ENCODE measurements at places on chromosomes 5 and 9.

- DNase-seq = no peak
These were observed 45.6 kb upstream of the SLC44A1 start for GRCh38 chr9:105198865-105199264.

DNA sequence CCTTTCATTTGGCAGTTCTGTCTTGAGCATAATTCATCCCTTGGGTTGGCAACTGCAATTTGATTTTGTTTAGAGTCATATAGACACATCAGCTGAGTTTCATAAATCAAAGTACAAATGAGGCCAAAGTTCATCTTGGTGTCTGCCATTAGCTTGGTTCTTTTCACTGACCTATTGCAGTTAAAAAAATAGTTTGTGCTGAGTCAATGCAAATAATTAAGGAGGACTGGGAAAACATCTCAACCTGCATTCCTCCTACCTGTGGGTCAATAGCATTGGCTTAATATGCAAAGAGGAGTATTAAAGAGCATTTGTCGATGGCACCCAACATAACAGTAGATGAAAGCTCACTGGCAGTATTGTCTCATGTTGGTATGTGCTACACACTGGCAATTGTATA, 1.6 kb downstream of the PKD2L2 start:
- DNase-seq = no peak

GRCh38 chr5:16664368-16664767, 47.6 kb upstream of the RETREG1 start:
- DNase-seq = no peak

- DNase-seq = no peak
These were observed 81.2 kb upstream of the CCDC112 start for GRCh38 chr5:115377468-115378217.

GRCh38 chr9:128504485-128505413, at the start of gene GLE1:
GLE1 (plus strand) TSS chr9:128504719; CDS start chr9:128504806, 87 bp downstream.
- DNase-seq = peak; percentile 98

DNA sequence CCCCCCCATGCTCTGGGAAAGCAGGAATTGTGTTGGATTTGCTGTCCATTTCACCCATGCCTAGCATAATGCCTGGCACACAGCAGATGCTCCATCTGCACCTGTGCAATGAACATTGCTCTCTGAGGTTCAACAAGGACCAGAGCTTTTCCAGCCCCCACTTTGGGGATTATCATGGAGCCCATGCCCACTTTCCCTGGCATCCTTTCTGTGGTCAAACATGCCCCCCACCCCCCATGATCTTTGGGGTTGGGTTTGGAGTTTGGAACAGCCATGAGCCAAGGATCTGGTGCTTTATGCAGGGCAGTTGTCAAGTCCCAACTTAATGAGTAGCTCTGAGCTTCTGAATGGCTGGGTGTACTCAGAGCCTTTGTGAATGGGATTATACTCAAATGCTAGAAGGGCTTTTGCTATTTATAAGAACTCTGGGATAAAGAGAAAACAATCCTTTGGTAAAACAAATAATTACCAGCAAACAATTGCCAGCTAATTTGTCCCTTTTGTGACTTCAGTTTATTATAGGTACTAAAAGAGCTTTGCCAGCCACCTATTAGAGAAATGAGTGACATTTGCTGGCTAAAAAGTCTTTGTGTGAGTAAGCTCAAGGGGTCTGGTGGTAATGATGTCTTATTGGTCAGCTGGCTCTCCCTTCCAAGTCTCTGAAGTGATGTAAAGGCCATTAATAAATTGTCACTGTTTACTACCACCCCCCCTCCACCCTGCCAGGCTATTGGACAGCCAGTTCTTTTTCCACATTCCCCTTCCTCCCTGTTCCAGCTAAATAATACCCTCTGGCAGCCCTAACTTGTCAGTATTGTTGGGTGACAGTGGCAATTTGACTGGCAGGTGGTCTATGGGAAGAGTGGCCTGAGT, 182.3 kb downstream of the MACROH2A1 start:
- DNase-seq = no peak

GRCh38 chr9:27566118-27566517, 7.2 kb downstream of the C9orf72 start:
- no peak for DNase-seq

DNA sequence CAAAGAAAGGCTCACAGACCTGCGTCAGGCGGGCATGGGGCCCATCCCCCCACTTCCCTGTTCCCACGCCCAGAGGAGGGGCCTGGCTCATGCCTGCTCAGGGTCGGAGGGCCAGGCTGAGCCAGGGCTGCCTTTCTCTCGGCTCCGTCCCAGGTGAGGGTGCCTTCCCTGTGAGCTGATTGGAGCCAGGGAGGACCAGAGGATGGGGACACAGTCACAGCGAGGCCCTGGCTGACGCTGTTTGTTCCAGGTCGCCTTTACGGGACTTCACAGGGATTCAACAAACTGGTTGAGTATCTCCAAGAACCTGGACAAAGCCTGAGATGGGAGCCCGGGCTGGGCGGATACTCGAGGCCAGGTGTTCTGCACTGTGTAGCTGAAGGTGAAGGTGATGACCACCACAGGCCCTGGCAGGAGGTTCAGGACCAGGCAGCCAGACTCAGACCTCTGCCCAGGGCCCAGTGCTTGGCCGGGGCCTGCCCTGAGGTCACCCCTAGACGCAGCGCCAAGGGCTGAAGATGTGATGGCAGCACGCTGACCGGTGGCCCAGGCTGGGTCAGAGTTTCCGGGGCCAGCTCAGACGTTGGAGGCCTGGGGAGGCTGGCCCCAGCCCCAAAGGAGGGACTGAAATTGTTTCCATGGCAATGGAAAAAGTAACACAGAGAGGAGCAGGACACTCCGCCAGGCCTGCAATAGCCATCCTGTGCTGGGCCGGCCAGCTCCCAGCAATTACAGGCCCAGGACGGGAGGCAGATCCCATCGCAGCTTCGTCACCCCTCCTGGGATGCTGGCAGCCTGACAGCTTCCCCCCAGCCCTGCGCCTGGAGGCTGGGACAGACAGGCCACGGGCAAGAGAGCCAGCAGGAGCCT, 65.3 kb upstream of the ADAMTS2 start:
- DNase-seq = no peak

DNA sequence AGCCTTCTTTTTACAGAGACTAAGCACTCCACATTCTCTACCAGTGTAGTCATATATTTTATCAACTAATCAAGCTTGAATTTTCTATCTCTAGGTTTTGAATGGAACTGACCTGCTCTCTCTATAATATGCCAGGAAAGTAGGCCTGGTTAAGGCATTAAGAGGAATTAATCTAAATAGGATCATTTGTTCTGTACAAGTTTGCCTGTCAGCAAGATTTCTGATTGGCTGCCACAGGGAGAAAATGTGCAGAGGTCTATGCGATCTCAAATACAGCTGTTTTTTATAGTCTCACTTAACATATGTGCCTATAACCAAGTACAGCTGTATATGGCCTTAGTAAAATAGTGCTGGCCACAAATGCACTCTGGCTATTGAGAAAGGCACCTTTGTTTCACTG, 418.8 kb downstream of the KDM4C start:
- no peak for DNase-seq

- DNase-seq = no peak
These were observed 113.5 kb upstream of the SPOCK1 start for GRCh38 chr5:137612576-137612975.

- DNase-seq = no peak
These were observed 237.8 kb upstream of the GAS1 start for GRCh38 chr9:87184956-87185642.

DNA sequence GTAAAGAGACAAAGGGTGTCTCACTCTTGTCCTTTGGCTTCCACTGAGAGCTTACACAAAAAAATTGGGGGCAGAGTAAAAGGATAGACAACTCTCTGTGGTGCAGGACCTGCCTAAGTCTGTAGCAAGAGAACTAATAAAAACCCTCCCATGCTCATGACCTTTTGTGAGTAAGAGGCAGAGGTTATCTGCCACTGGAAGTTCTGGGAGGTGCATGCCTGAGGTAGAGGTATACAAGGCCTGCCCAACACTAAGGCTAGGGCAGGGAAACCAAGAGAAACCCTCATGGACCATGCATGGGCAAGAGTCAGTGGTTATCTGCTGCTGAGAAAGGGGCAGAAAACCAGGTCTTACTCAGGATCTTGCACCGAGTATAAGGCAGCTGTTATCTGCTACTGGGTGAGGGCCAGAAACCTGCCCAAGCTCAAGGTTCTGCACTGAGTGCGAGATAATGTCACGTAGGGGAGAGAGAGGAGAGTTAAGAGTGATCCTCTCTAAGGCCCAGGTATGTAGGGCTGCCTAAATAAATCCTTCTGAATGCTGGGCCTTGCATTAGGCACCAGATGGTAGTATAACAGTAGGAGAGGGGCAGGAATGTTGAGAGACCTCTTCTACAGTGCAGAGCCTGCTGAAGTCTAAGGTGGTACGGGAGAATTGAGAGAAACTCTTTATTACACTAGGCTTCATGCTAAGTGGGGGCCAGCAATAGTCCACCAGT, 143.4 kb downstream of the MACROH2A1 start:
- no peak for DNase-seq

GRCh38 chr5:89342106-89342876, 459.3 kb upstream of the MEF2C start:
- no peak for DNase-seq

DNA sequence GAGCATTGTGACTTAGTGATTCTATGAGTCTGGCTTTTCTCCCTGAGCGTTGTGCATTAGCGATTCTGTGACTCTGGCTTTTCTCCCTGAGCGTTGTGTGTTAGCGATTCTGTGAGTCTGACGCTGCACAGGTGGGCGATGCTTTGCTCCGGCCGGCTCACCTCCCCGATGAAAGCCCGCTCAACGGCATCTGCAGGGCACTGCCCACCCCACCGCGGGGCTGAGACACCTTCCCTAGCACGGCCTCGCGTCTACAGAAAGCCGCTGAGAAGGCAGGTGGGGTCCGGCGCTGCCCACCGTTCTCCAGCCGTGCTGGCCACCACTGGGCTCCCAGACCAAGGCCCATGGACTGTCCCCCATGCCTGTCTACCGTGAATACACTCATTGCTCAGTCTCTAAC, 12.8 kb upstream of the SLC9A3 start:
- no peak for DNase-seq

DNA sequence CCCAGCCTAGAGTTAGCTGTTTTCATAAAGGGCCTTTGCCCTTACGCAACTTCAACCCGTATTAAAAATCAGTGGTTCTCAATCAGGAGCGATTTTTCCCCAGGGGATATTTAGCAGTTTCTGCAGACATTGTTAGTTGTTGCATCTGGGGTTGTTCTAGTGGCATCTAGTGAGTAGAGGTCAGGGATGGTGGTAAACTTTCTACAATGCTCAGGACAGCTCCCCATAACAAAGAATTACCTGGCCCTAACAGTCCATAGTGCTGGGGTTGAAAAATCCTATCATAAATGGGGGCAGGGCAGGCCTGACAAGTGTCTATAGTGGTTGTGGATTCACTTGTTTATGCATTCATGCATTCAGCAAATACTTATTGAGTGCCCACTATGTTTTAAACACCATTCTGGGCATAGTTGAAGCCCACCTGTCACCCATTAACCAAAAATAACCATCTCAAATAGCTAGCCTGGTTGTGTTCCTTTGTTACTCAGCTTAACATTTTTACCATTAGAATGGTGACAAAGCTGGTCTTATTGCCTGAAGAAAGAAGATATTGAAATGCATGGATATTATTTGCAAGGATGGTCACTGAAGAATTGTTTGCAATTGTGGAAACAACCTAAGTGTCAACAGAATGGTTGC, 15.9 kb upstream of the FGF1 start:
- no peak for DNase-seq

DNA sequence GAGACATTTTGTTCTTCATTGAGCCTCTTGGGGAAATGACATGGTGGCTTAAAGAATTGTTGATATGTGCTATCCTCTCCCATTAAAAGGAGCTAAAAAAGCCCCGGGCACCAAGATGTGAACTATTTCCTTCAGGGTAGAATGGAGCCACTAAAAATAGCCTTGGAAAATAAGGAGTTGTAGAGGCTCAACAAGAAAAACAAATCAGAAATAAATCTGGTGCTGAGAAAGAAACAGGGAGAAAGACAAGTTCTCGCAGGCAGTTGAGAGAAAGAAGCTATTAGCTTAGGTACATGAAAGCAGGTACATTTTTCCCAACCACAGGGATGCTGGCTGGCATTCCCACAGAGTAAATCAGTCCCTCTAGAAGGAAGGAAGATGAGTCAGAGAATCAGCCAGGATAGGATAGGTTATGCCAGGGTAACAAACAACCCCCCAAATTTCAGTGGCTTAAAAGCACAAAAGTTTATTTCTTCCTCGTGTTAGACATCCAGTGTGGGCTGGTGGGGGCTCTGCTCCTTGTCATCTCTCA, 134.6 kb upstream of the ADRA1B start:
- no peak for DNase-seq

DNA sequence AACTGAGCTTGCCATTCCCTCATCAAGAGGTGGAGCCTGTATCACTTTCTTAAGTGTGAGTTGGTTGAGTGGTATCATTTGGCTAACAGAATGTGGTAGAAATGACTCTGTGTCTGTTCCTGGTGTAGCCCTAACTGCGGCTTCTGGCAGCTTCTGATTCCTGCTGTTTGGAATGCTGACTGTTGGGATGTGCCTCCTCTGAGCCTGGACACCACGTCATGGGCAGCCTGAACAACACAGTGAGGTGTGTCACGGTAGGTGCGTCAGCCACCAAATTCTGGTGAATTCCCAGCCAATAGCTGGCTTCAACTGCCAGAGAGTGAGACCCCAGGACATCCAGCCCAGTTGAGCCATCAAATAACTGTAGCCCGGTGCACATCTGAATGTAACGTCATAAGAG, 6.1 kb upstream of the C9orf152 start:
- no peak for DNase-seq

GRCh38 chr9:118148990-118149389, 444.8 kb downstream of the TLR4 start:
- DNase-seq = no peak

DNA sequence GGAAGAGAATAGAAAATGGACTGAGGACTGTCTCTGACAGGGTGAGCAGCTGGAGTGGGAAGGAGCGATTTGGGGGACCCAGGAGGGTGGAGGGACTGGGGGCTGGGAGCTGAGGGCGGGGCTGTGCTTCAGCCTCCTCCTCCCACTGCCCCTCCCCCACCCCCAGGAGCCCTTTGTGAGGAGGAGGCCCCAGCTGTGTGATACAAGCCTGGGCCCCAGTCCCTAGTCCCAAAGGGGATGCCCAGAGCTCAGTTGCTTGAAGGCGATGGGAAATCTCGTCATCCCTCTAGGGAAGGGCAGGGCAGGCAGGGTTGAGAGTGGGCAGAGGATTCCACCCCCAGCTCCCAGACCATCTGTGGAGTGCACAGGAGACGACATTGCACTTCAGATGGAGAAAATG, at the start of gene SPATA31E1:
Gene SPATA31E1, plus strand, starts transcription at position 251 of the 400 bp plus-strand sequence. Its CDS starts 15 bp downstream, at position 266.
- DNase-seq = no peak

- DNase-seq = no peak
These were observed 406.6 kb upstream of the TNC start for GRCh38 chr9:115524453-115525059.

DNA sequence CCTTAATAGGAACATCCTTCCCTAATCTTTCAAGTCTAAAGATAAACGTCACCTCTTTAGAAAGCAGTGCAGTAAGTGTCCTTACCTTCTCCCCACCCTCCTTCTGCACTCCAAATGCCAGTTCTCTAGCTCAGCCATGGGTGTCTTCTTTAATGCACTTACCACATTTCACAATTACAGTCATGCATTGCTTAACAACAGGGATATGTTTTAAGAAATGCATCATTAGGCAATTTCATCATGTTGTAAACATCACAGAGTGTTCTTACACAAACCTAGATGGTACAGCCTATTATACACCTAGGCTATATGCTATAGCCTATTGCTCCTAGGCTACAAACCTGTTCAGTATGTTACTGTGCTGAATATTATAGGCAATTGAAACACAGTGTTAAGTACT, 91.2 kb downstream of the RFX3 start:
- DNase-seq = no peak

All from stimulated activated CD4-positive, alpha-beta T cell treated with anti-CD3 and anti-CD28 coated beads, Interleukin-2, amount 100 ng/mL, for 48 hours (primary cell).